ENCODE measurements at places on chromosomes 12 and 14.
A peak's percentile ranks its signal among the peaks of the same experiment; 100 is the strongest.

DNA sequence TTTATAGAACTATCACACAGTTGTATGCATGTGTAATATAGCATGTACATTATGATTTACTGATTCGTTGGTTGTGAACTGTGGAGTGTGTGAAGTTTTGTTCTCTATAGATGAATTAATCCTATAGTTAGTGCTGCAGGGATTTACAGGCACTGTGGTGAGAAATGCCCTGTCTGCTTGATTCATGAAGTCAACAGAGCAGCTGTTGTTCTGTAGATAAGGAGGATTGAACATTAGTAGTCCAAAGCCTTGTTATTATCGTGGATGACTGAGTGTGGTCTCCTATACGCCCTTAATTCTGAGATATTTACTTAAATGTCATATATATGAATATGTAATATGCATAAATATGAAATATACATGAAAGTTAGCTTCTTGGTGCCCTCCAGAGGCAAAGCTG, 98.3 kb downstream of the DNAH10 start:
- DNase-seq, result no peak

DNA sequence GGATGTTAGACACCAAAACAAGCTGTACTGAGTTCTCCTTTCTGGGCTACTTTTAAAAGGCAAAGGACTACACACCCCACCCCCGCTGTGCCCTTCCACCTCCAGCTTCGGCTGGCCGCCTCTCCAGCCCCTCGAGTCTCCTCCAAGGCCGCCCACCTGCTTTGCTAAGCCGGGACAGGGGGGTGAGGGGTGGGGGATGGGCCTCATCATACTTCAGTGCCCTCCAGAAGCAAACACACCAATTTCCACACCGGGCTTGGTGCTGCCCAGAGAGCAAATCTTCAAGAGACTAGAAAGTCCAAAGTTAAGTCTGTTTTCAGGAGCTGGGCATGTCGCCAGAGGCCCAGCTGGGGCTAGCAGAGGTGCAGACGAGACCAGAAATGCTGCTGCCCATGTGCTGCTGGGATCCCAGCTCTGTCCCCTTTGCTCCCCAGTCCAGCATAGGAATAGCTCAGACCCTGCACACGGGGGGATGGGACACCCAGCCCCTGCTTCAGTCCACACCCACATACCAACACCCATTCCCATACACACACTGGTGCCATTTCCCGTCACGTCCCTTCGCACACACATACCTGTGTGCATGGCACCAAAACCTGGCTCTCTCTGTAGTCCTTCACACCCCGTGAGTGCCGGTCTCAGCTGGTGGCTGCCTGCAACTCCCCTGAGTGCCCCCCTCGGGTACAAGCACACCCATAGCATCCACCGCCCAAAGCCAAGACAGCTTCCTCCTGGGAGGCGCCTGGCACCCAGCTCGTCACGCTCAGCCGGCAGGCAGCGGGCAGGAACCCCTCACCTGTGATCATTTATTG, 1.0 kb downstream of the SLC6A12 start:
- no peak for DNase-seq

DNA sequence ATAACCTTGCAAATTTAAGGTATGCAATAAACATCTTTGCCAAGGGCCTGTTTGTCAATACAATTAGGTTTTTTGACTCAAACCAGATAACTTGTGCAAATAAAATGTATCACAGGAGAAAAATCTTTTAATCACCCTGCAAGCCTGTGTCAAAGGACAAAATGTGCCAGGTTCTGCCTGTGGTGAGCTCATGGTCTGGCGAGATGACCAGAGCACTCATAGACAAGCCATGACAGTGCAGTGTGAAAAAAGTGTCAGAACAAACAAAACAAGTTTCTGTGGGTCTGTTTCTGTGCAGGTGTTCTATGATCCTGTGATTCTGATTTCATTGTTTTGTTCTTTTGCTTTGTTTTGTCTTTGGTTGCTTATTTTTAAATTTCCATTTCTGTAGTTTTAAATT, 847.2 kb downstream of the VRK1 start:
- DNase-seq, result no peak

DNA sequence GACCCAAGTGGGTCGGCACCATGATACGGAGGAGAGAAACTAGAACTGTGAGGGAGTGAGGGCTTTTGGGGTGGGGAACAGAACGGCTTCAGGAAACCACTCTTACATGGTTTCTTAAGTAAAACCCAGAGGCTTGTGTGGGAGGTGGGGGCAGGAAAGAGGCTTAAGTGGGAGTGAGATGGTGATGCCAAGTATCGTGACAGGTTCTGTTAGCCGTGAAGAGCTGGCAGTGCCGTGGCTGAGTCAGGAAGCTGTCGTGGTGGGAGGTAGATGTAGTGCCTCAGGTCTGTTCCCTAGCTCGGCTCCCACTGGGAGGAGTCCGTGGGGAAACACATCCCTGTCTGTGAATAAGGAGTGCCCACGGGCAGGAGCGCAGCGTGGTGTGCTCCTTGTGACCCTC, 185.8 kb upstream of the FKBP4 start:
- no peak for DNase-seq

- DNase-seq, result no peak
These were observed 148.4 kb upstream of the SYT10 start for GRCh38 chr12:33587784-33588712.

GRCh38 chr12:48189331-48190125, 6.1 kb downstream of the CCDC184 start:
- peak; percentile 76 for DNase-seq

DNA sequence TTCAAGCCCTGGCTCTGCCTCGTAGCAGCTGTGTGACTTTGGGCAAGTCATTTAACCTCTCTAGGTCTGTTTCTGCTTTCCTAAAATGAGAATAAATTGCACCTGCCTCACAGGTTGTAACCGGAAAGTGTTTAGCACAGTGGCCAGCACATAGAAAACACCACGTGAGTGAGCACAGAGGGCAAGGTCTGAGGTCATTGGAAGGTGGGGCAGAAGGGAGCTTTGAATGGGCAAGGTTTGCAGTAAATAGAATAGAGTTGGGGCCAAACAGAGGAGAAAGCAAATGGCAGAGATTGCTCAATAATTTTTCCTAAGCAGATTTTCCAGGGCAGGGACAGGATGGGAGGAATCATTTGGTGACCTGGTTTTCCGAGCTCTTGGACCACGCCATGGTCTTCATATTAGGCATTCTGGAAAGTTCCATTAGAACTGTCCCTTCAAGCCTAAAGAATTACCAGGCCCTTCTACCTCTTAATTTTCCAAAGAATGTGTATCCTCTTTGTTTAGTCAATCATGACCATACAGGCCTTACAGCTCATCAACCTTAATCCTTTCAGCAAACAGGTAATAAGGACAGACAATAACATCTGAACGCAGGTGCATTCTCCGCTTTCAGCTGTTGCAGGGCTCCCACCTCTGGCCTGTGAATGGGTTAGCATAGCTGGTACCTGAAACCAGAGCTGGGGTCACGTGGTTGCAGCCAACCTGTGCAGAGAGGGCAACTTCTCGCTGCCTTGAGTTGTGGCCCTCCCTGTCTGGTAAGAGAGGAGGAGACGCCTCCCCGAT, 53.8 kb downstream of the VWF start:
- DNase-seq, result no peak

DNA sequence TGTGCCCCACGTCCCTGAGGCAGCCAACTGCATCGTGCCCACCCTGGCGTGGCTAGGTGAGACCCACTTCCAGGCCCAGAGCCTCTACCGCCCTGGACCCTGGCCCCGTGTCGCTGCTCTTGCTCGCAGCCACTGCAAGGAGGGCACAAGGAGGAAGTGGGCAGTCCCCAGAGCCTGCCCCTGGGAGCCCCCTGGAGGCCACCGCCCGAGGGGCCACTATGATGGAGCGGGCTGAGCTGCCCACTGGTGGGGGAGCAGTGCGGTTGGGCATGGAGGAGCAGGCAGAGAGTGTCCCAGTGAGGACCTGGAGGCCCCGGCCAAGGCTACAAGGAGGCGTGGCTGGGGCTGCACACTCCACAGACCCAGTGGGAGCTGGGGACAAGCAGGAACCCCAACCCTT, 323.6 kb downstream of the PCNX1 start:
- no peak for DNase-seq

DNA sequence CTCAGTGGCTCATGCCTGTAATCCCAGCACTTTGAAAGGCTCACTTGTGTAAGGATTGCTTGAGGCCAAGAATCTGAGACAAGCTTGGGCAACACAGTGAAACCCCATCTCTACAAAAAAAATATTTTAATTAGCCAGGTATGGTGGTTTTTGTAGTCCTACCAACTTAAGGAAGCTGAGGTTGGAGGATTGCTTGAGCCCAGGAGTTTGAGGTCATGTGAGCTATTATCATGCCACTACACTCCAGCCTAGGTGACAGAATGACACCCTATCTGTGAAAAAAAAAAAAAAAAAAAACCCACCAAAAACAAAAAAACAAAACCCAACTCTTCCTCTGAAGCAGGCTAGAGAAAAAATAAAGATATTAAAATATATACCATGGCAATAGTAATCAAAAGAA, 41.2 kb downstream of the TMEM116 start:
- no peak for DNase-seq
